ENCODE measurements at places on chromosomes 5 and 9.

DNA sequence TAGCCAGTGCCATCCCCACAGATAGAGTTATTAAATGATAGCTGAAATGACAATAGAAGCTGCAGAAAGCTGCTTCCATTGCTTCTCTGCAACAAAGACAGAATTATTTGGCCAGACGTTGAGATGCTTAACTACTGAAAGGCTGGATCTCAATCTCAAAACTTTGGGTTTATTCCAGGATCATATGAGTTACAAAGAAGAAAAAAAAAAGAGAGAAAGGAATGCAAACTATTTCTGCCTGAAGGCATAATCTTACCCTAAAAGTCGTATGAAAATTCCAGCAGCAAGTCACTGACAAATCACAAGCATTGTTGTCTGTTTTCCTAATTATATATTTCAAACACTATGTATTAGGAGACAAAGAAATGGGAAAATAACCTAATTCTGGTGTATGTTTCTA is 12.8 kb upstream of the TYRP1 start:
- no peak for DNase-seq

- DNase-seq = no peak
Observed at GRCh38 chr9:136531904-136532798, 13.7 kb downstream of the NOTCH1 start.

- no peak for DNase-seq
Observed at GRCh38 chr5:123807177-123807945, 295.4 kb downstream of the CSNK1G3 start.

DNA sequence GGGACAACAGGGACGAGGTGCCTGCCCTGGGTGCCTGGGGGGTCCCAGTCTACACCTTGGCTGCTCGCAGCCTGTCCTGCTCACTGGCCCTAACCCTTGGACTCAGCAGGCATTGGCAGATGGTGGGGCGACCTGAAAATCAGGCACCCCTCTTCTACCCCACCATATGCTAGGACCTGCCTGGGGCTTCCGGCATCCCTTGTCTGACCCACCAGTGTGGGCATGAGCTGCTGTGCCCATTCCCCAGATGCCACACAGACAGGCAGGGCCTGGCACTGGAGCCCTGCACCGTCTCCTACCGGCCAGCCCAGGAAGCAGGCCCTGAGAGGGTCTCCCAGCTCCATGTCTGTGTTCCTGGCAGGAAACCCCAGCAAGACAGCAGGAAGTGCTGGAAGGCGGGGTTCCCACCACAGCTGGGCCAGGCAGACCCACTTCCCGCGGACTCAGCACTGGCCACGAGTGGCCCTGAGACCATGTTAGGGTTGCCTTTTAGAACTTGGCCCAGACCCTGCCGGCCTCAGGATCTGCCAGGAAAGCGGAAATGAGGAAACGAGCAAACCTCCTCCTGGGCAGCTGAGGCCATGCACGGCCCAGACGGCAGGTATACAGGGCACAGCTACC is 3.1 kb downstream of the NINJ1 start:
- no peak for DNase-seq

GRCh38 chr9:2727374-2727773 is 10.1 kb downstream of the KCNV2 start:
- DNase-seq = no peak

GRCh38 chr9:20335668-20336332 is 286.5 kb downstream of the MLLT3 start:
- no peak for DNase-seq

- no peak for DNase-seq
Observed at GRCh38 chr5:108560581-108560980, 178.7 kb upstream of the FBXL17 start.
